Fibroblast of skin of abdomen (primary cell): ENCODE measurements at places on chromosomes 12 and 14.

DNA sequence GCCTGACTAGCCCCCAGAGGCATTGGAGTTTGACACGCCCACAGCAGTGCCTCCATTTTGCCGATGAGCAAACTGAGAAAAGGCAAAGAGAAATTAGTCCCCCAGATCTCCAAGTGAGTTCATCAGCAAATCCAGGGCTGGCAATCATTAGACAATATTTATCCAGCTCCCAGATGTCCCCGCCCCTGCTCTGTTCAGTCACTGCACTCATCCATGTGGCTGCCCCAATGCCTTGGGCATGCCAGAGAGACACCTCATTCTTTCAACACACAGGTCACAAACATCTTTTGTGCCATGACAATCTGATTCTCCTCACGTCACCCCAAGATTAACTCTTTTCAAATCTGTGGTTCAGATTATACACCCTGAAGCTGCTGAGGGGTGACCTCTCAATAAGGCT, 43.5 kb downstream of the DPF3 start:
- DNase-seq: no peak

DNA sequence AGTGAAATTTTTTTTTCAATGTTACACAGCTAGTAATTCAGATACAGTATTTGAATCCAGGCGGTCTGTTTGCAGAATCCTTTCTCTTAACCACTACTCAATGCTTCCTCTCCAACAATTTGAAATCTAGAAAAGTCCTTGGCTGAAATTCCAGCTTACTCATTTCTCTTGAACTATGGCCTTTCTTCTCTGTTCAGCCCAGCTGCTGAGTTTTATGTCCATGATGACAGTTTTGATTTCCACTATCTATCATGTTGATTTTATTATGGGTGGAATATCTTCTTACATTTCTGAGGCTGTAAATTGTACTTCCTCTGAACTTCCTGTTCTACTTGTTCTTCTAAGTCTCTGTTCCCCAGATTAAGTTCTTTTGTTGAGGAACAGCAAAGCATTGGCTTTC, 315.3 kb downstream of the DIO2 start:
- DNase-seq: peak; percentile 56

DNA sequence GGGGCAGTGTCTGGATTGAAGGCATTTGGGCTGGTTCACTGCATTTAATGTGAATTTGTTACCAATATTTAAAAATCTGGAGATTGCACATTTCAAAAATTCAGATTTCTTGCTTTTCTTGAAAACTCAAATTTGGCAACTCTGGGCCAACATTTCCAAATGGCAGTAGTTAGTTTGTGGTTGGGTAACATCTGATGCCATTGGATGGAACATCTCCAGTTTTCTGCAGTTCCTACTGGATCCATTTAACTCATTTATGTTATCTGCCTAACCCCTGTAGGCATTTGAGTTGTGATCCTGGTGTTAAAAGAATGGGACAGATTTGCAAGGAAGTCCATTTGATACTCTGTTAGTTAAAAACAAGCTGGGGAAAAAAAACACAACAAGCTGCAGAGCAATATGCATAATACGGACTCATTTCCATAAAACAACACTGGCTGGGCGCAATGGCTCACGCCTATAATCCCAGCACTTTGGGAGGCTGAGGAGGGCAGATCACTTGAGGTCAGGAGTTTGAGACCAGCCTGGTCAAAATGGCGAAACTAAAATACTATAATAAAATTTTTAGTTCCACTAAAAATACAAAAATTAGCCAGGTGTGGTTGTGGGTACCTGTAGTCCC, 7.9 kb downstream of the EIF2B2 start:
- no peak for DNase-seq

- no peak for DNase-seq
Measured at GRCh38 chr12:7940906-7941305, 4.9 kb upstream of the SLC2A3 start.

- peak; percentile 80 for DNase-seq
Measured at GRCh38 chr14:22549981-22550673, 38.9 kb downstream of the DAD1 start.

GRCh38 chr12:104012331-104012730, 37.7 kb downstream of the GLT8D2 start:
- no peak for DNase-seq

- DNase-seq: peak; percentile 89
Measured at GRCh38 chr14:32472512-32473463, 143.7 kb downstream of the AKAP6 start.

- no peak for DNase-seq
Measured at GRCh38 chr12:38934078-38934584, 28.7 kb upstream of the CPNE8 start.

DNA sequence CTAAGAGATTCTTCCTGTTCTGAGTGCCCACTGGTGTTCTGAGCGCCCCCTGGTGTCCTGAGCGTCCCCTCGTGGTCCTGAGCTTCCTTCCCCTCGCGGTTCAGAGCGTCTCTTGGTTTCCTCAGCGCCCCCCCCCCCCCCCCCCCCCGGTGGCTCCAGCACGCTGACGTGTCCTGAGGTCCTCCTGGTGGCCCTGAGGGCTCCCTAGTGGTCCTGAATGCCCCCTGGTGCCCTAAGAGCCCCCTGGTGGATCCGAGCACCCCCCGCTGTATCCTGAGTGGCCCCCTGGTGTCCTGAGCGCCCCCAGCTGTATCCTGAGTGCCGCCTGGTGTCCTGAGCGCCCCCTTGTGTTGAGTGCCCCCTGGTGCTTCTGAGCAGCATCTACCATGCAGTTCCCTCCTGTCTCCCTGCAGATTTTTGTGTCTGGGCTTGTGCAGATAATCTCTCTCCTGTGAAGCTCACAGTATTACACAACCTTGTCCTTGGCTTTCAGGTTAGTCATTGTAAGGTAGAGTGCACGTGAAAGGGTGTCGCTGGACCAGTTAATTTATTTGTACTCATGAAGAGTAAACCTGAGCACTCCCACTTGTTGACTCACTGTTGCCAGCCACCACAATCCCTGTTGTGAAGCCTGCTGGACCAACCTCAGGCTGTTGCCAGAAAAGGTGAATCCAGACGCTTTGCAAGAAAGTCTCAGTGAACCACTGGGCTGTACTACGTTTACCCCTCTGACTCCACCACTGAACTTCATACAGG, 1168.4 kb downstream of the TMEM121 start:
- no peak for DNase-seq

GRCh38 chr12:39618701-39619100, 902 bp downstream of the ABCD2 start:
- no peak for DNase-seq

DNA sequence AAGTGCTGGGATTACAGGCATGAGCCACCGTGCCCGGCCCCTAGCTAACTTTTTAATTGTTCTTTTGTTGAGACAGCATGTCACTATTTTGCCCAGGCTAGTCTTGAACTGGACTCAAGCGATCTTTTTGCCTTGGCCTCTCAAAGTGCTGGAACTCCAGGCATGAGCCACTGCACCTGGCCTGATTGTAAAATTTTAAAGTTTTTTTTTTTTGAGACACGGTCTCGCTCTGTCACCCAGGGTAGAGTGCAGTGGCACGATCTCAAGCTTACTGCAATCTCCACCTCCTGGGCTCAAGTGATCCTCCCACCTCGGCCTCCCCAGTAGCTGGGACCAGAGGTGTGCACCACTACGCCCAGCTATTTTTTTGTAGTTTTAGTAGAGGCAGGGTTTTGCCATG, 79.1 kb upstream of the SINHCAF start:
- no peak for DNase-seq

DNA sequence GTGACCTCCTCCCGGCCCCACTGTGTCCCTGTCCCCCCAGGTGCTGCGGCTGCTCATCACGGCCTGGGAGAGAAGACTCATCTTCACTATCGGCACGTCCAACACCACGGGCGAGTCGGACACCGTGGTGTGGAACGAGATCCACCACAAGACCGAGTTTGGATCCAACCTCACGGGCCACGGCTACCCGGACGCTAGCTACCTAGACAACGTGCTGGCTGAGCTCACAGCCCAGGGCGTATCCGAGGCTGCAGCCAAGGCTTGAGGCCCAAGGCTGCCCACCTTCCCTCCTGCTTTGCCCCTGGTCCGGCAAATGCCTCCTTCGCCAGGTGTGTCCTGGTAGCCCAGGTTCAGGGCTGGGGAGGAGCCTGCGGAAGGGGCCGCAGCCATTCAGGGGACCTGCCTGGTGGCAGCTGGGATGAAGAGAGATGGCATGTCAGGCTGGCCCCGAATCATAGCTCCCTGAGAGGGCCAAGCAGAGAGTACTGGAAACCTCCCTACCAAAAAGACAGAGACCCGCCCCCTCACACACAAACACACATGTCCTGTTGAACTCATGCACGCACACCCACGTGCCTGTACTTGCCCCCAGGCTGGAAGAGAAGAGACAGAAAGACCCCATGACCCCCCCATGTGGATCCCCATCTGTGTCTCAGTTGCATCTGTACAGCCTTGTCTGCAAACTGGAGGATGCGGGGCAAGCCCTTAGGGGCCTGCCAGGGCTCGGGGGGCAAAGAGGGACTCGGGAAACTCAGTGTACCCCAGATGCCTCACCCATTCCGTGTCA, 38.7 kb downstream of the RASAL1 start:
- no peak for DNase-seq

DNA sequence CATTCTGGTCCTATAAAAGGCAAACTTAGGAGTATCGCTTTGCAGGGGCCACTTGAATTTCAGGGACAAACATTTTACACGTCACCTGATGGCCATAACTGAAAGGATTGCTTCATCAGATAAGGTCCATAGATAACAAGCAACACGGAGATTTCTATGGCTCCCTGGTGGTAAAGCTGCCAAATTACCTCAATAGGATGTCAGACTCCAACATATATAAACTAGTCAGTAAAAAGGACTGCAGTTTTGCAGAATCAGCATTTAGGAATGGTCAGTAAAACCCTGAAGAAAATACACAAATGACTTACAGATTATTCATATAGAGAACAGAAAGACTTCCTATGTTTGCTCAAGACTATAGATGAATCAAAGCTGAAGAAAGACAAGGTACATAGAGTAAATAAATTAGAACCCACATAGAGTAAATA, 66.1 kb upstream of the GRIP1 start:
- DNase-seq: no peak

- peak; percentile 31 for DNase-seq
Measured at GRCh38 chr14:102554821-102555819, 37.3 kb upstream of the RCOR1 start.

GRCh38 chr14:61406198-61406597, 84.8 kb downstream of the PRKCH start:
- no peak for DNase-seq

DNA sequence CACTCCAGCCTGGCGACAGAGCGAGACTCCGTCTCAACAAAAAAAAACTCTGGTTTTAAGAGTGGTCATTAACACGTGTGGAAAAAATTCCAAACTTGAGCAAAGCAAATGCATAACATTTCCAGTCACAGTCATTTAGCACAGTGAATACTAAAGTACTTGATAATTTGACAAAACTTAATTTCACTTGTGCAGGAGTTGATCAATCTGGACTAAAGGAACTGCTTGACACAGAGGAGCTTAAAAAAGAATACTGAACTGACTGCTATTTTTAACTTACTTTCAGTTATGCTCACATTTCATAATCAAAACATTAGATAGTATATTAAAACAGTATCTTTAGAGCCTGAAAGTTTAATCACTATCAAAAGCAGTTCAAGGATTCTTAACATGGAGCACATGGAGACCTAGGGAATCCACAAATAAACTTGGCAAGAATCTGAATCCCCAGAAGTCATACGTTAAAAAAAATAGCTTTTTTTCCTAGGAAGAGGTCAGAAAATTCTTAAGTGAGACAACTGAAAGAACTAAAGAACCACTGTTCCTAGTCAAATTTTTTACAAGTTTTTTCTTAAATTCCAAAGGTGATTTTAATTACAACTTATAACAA, 7.4 kb downstream of the UBE2N start:
- no peak for DNase-seq

DNA sequence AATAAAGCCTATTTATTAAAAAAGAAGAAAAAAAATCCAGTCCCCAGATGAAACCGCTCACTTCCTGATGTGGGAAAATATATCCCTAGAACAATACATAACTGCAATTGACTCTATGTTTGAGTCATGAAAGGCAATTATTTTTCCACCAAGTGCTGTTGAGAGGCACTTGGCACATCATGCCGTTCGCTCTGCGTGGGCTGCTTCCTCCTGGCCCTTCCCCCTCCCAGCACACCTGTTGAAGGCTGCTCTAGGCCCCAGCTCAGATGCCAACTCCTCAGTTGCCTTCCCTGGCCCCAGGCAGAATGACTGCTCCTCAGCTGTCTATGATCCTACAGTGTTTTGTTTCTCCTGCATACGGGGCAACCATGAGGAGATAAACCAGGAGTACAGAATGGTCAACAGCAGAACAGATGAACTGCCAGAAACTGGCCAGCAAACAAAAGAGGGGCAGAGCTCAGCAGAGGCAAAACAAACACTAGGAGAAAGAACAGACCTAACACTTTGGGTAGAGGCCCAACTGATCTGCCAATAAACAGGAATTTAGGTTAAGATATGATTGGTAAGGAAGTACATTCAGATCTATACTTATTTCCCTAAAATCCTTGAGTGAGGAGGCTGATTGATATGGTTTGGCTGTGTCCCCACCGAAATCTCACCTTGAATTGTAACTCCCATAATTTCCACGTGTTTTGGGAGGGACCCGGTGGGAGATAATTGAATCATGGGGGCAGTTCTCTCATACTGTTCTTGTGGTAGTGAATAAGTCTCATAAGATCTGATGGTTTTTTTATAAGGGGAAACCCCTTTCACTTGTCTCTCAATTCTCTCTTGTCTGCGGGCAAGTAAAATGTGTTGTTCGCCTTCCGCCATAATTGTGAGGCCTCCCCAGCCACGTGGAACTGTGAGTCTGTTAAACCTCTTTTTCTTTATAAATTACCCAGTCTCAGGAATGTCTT, 58.6 kb downstream of the SLC38A1 start:
- no peak for DNase-seq
